Activated T-cell treated with anti-CD3 and anti-CD28 coated beads, Interleukin-2, amount 50 U/mL, for 72 hours (primary cell): ENCODE measurements at places on chromosomes 5 and 9. TPM values are rescaled to one million over a fixed set of nuclear protein-coding genes. Genes with fewer than 3 reads are reported as not detected.

TERT gene
- total RNA-seq = 5.1 TPM

SLC23A1 gene
- total RNA-seq = 2.8 TPM

SH3PXD2B gene
- total RNA-seq = 1.3 TPM

PCDHB11 gene
- not detected for total RNA-seq

FGFR4 gene
- 1.1 TPM for total RNA-seq

KIF27 gene
- total RNA-seq = 6.4 TPM

GRCh38 chr5:170540271-170540670 is 36.5 kb downstream of the KCNIP1 start:
- H3K36me3 ChIP-seq = peaks cover 2% of the 10 kb centered on the region
- no peak for DNase-seq
- no peak overlapping the region for H3K4me3 ChIP-seq
- no peak overlapping the region for H3K27ac ChIP-seq

GRCh38 chr9:84839541-84839940 is 170.0 kb downstream of the NTRK2 start:
- no peaks in the 10 kb centered on the region for H3K4me1 ChIP-seq
- no peaks in the 10 kb centered on the region for H3K36me3 ChIP-seq
- peaks cover 17% of the 10 kb centered on the region for H3K27me3 ChIP-seq
- no peak for DNase-seq
- no peak overlapping the region for H3K27ac ChIP-seq

DNA sequence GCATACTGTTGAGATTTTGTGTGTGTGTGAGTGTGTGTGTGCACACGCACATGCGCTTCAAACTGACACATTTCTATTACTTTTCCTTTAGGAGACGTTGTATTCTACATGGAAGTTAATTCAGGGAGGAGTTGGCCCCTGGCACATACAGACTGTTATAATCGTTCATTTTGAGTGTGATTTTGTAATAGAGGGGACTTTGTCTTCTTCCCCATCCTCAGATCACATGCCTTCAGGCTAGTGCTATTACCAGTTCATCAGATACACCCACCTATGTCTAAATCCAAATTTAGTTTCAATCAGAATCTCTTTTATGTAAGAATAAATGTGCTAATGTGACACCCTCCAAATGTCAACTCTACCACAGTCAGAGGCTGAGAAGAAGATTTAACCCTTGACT is 90.2 kb downstream of the FBXO4 start:
- no peak overlapping the region for H3K27ac ChIP-seq
- no peaks in the 10 kb centered on the region for H3K36me3 ChIP-seq
- no peak for DNase-seq
- H3K27me3 ChIP-seq = peaks cover 28% of the 10 kb centered on the region
- H3K4me1 ChIP-seq = no peaks in the 10 kb centered on the region
- no peak overlapping the region for H3K4me3 ChIP-seq

GRCh38 chr9:4167079-4167671 is 132.7 kb downstream of the GLIS3 start:
- H3K36me3 ChIP-seq = no peaks in the 10 kb centered on the region
- H3K27me3 ChIP-seq = peaks cover 8% of the 10 kb centered on the region
- no peaks in the 10 kb centered on the region for H3K4me1 ChIP-seq
- no peak overlapping the region for H3K27ac ChIP-seq

- no peak for DNase-seq
- no peak overlapping the region for H3K4me3 ChIP-seq
- no peaks in the 10 kb centered on the region for H3K36me3 ChIP-seq
- H3K27ac ChIP-seq = no peak overlapping the region
- H3K4me1 ChIP-seq = peaks cover 8% of the 10 kb centered on the region
Measured at GRCh38 chr5:53019320-53019719, 30.2 kb downstream of the ITGA2 start.

DNA sequence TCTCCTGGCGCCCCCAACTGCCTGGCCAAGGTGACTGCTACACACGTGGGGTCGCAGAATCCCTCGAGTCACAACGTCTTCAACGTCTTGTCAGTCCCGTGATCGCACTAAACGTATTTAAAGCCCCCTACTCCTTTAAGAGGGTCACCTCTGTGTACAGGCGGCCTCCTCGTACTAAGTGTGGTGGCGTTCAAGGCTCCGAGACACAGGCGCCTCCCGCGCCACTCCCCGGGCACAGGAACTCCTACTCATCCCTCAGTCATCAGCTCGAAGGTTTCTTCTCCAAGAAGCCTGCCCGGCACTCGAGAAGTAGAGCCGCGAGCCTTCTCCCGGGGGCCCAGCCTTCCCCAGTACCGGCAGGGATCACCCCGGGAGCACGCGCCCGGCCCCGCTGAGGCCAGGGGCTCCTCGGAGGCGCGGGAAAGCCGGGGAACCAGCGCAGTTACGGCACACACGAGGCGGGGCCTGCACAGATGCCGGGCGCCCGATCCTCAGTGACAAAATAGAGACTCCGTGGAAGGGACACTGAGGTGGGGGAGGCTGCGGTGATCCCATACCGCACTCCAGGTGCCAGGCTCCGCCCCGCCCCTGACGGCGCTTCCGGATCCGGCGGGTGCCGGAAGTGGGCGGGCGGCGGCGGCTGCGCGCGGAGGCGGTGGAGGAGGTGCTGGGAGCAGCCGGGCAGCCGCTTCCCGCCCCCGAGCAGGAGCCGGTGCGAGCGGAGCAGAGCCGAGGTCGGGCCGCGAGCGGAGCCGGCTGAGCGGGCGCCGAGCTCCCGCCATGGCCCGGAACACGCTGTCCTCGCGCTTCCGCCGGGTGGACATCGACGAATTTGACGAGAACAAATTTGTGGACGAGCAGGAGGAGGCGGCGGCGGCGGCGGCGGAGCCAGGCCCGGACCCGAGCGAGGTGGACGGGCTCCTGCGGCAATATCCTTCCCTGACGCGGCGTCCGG is 6.9 kb downstream of the ARPC5L start:
- DNase-seq = peak; percentile 97
- H3K27ac ChIP-seq = peak overlapping the region; percentile 99
- no peaks in the 10 kb centered on the region for H3K27me3 ChIP-seq
- H3K4me1 ChIP-seq = peaks cover 55% of the 10 kb centered on the region
- H3K36me3 ChIP-seq = peaks cover 40% of the 10 kb centered on the region

DNA sequence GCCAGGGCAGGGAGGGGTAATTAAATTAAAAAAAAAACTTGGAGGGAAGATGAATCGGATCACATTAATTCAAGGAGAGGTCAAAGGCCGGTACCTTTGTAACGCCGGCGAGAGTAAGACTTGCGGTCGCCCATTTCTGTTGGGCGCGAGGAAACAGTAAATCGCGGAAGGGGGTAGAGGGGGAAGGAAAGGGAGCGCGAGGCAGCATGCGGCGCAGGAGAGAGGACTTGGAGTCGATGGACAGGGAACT is 324 bp upstream of the RGMB start:
- no peak overlapping the region for H3K27ac ChIP-seq
- no peaks in the 10 kb centered on the region for H3K36me3 ChIP-seq
- peaks cover 52% of the 10 kb centered on the region for H3K4me1 ChIP-seq
- H3K27me3 ChIP-seq = peaks cover 49% of the 10 kb centered on the region
- peak overlapping the region; percentile 91 for H3K4me3 ChIP-seq
- no peak for DNase-seq

GRCh38 chr5:169706071-169706470 is 69.0 kb downstream of the DOCK2 start:
- DNase-seq = no peak
- H3K4me1 ChIP-seq = peaks cover 59% of the 10 kb centered on the region
- H3K27me3 ChIP-seq = no peaks in the 10 kb centered on the region
- peak overlapping the region; percentile 90 for H3K27ac ChIP-seq

DNA sequence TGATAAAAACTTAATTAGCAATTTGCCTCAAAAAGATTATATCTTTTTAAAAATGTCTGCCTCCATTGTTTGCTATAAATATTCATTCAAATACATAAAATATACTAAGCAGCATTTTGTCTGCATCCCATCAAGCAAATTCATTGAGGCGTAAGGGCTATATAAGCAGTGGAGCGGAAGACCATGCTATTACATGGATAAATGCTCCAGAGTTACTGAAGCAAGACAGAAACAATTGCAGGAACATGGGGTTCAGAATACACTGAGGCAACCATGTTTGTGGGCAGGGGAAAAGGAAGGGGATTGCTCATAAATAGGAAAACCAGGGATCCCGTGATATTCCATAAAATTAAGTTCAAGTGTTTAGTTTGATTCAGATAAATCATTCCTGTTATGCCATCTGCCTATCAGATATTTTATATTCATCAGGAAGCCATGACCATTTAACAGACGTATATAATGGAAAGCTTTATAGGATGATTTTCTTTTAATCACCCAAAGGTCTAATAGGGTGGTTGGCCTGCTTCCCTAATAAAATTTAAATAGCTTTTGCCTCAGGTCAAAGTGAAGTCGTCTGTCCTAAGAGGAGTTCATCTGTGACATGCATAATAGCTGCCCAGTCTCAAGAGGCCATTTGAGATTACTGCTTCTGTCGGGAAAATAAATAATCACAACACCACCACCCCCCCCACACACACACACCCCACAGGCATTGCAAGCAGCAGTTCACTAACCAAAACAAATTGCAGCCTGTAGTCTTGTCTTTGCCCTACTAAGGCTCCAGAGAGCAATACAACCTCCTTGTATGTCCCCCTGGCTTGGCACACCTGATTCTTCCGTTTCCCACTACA is 105.2 kb downstream of the RASEF start:
- no peak for DNase-seq
- H3K4me1 ChIP-seq = no peaks in the 10 kb centered on the region
- H3K36me3 ChIP-seq = no peaks in the 10 kb centered on the region

DNA sequence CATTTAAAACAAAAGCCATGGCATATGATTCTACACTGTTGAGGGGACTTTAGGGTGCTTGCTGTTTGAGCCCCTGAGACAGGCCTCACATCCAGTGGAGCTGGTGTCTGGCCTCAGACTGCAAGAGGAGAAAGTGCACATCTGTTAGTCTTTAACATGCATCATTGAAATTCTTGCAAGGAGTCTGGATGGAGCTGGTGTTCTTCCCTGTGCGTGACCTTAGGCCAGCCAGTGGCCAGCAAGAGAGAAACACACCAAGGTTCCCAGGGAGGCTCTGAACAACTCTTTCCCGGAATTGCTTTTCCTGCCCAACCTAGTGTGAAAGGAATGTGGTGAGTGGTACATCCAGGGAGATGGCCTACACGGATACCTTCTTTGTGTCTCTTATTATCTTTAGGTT is 282.8 kb upstream of the TNC start:
- no peaks in the 10 kb centered on the region for H3K4me1 ChIP-seq
- no peak overlapping the region for H3K4me3 ChIP-seq
- H3K36me3 ChIP-seq = no peaks in the 10 kb centered on the region

DNA sequence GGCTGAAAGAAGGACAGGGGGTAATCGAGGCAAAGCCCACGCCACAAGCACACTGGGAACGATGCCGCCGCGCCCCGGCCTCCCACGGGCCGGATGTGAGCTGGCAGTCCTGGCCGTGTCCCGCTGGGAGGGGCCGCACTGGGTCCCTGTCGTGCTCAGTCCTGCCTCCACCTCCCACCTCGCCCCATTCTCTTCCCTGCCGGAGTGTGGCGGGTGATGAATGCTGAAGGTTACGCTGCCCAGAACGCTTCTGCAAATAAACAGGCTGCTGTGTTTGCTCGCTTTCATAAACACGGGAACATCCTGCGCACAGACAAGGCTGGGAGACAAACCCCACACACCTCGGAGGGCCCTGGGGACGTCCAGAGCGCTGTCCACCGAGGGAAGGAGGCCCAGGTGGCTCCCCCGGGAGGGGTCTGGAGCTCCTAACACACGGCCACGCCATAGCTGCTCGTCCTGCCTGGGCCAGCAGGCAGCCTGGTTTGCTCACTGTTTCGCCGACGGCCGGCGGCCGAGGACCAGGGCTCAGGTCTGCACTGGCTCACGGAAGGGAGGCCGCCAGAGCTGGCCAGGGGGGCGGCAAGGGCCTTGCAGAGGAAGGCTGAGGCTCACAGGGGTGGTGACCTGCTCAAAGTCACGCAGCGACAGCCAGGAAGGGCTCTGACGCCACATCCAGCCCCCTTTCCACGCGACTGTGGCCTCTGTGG is 2.3 kb downstream of the DNLZ start:
- no peak overlapping the region for H3K27ac ChIP-seq
- H3K36me3 ChIP-seq = no peaks in the 10 kb centered on the region
- no peaks in the 10 kb centered on the region for H3K27me3 ChIP-seq
- no peak for DNase-seq

GRCh38 chr5:172245703-172246125 is 37.9 kb downstream of the UBTD2 start:
- H3K4me3 ChIP-seq = no peak overlapping the region
- H3K36me3 ChIP-seq = peaks cover 18% of the 10 kb centered on the region
- no peak for DNase-seq
- H3K27ac ChIP-seq = no peak overlapping the region
- no peaks in the 10 kb centered on the region for H3K27me3 ChIP-seq

- H3K27me3 ChIP-seq = peaks cover 36% of the 10 kb centered on the region
- DNase-seq = no peak
- H3K27ac ChIP-seq = no peak overlapping the region
- H3K4me3 ChIP-seq = no peak overlapping the region
- peaks cover 44% of the 10 kb centered on the region for H3K4me1 ChIP-seq
Measured at GRCh38 chr5:159459951-159460538, 129.8 kb upstream of the IL12B start.

GRCh38 chr5:154518438-154518867 is 40.4 kb upstream of the HAND1 start:
- peaks cover 23% of the 10 kb centered on the region for H3K4me1 ChIP-seq
- DNase-seq = no peak
- no peak overlapping the region for H3K27ac ChIP-seq
- no peaks in the 10 kb centered on the region for H3K36me3 ChIP-seq

DNA sequence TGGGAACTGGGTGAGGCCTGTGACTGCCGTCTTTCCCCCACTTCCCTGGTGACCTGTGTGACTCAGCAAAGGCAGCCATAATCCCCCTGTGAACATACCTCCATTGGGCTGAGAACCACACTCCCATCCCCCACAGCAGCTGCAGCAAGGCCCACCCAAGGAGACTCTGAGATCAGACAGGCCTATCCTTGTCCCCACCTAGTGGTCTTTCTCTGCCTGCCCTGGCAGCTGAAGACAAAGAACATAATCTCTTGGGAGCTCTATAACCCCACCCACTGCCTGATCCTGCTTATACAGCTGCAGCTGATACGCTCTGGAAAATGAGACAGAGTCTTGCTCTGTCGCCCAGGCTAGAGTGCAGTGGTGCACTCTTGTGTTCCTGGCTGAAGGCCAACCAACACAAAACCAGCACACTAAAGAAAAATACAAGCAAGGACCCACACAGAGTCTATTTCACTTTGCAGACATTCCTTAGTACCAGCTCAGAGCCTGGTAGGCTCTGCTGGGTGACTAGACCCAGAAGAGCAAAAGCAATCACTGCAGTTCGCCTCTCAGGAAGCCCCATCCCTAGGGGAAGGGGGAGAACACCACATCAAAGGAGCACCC is 106.7 kb downstream of the MCTP1 start:
- H3K27ac ChIP-seq = no peak overlapping the region
- no peak for DNase-seq
